ENCODE measurements at places on chromosomes 4 and X. TPM values are rescaled to one million over a fixed set of nuclear protein-coding genes. Genes with fewer than 3 reads are reported as not detected.

GRCh38 chrX:81205551-81205950 lies 3.6 kb downstream of the SH3BGRL start:
- DNase-seq, result no peak

DNA sequence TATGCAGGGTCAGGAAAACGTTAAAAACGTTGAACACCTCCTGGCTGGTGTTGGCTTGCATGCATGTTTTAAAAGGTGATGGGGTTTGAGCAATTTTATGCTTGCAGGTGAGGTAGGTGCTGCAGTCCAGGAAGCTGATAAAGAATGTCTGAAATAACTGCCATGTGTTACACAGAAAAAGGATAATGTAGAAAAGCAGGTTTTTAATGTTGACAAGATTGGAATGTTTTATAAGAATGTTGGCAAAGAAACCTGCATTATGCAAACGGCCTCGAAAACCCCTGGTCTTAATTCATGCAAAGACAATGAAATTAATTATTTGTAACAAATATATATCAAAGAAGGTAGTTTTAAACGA lies 723.7 kb upstream of the AGA start:
- no peak for DNase-seq

- DNase-seq, result no peak
Observed at GRCh38 chr4:56531149-56531770, 25.7 kb downstream of the ARL9 start.

GRCh38 chr4:8377103-8378075 lies 63.1 kb downstream of the ACOX3 start:
- DNase-seq, result no peak

DNA sequence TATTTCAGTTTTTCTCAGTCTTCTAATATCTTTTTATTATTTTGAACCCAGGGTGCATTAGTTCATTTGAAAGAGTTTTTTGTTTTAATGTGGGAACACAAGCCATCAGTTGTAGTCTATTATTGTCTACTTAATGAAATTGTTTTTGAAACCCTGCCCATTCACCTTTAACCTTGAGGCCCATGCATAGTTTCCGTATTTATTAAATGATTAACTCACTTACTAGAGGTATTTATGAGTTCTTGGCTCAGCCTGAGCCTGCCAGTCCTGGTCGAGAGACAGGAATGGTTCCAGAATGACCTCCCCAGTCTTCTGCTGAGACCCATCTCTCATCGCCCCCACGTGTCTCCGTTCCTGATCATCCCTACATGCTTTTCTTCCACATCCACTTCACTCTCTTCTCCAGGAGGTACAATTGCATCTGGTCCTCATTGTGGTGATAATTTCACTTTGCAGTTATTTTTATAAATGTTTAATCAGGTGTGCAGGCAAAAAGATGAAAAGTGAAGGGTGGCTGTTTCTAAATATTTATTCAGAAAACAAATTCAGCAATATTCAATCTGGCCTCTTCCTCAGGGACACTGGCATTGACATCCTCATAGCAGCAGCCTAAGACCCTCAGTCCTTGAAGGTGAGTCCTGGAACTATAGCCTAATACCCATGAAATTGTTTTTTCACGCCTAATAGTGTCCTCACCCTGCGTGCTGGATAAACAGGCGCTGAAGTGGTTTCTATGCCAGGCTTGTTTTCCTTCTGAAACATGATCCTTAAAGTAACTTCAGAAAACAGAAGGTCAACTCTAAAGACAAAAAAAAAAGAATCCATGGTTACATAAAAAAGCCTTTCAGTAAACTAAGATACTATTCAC lies 112.8 kb downstream of the KDR start:
- no peak for DNase-seq

GRCh38 chr4:121692261-121692660 lies 4.5 kb downstream of the ANXA5 start:
- DNase-seq, result no peak

DNA sequence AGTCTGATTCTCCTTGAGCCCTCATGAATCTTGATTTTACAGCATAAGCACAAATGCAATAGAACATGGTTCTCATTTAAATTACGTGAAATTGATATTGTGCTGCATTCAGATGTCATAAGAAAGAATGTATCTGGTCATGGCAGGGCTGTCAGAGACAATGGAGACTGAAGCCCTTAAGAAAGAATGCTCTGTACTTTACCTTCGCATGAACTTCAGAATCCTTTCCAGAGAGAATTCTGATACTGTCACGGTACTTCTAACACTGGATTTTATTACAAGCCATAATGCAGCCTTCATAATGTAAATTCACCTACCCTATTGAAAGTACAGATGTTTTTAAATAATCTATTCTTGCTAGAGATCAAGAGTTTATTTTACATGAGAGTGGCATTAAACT lies 677.9 kb upstream of the ADGRL3 start:
- no peak for DNase-seq

- no peak for DNase-seq
Observed at GRCh38 chr4:25670991-25671390, 15.3 kb downstream of the SLC34A2 start.

DNA sequence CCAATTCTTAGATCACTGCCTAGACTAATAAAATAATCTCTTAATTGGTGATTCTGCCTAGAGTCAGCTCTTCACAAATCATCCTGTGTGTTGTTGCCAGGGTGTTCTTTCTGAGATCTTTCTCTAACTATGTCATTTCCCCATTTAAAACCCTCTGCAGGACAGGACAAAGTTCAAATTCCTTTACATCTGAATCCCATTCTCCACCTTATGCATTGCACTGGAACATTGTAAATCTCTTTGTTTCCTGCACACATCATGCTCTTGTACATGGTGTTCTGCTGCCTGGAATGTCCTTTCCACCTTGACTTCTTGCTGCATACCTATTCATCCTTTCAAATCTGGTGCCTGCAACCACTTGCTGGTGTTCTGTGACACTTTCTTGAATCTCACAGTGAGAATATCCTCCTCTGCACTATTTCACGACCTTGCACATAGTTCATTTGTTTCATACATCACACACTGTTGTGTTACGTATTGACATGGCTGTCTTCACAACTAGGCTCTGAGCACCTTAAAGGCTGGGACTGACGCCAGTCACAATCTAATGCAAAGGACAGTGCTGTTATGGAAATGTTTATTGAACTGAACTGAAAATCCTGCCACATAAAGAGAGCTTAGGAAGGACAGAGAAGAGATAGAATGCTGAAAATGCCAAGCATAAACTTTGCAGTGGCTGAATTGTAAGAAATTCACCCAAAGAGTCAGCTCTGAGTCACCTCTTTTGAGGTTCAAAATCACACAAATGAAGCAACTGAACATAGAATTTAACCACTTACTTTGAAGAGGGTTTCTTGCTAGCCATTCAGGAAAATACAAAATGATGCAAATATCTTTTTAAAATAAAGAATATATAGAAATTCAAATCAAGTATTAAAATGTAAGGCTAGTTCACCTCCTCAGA lies 26.4 kb upstream of the SMIM14 start:
- DNase-seq, result no peak

- no peak for DNase-seq
Observed at GRCh38 chr4:164484551-164484950, 269.4 kb upstream of the SMIM31 start.

- no peak for DNase-seq
Observed at GRCh38 chrX:18491587-18492340, 66.4 kb downstream of the CDKL5 start.

- DNase-seq, result no peak
Observed at GRCh38 chr4:26959654-26960047, 99.0 kb downstream of the STIM2 start.

GRCh38 chr4:41839916-41840854 lies 91.7 kb upstream of the PHOX2B start:
- DNase-seq, result no peak

- no peak for DNase-seq
Observed at GRCh38 chr4:152708361-152708760, 28.6 kb upstream of the TMEM154 start.

GRCh38 chr4:68987007-68987406 lies 35.4 kb upstream of the UGT2A3 start:
- DNase-seq, result no peak

GRCh38 chr4:176443117-176443516 lies 123.4 kb downstream of the SPCS3 start:
- no peak for DNase-seq

DNA sequence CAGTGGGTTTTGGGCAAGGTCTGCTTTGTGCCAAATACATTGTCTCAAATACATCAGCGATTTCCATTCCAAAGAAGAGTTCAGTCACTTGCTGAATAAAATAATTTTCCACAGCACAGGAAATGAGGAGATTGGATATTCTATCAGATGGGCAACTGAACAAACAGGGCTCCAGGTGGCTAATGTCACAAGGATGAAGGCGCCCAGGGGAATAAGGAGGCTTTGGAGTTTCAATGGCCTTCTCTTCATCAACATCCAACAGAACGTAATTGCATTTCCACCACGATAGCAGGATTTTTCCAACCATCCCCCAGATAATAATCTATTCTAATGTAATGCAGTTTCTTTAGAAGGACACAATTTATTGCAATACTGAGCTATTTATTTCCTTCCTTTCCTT lies 104.7 kb upstream of the KLHL13 start:
- no peak for DNase-seq

- no peak for DNase-seq
Observed at GRCh38 chr4:124401606-124402005, 310.9 kb downstream of the ANKRD50 start.

GRCh38 chrX:40318801-40319200 lies 221.0 kb upstream of the BCOR start:
- no peak for DNase-seq

DNA sequence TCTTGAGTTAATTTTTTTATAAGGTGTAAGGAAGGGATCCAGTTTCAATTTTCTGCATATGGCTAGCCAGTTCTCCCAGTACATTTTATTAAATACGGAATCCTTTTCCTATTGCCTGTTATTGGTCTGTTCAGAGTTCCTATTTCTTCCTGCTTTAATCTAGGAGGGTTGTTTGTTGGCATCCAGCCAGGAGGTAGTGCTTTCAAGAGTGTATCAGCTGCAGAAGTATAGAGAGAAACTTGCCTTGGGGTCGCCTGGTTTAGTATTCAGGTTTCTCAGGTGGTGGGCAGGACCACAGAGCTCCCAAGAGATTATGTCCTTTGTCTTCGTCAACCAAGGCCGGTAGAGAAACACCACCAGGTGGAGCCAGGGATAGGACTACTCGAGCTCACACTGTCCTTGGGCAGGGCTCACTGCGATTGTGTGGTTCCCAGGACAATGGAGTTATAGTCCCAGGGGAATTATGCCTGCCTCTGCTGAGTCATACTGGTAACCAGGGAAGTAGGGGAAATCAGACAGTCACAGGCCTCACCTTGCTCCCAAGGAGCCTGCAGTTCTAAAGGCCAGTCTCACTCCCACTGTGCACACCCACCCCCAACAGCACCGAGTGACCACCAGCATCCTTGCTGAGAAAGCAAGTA lies 168.1 kb downstream of the VSIG4 start:
- DNase-seq, result peak; percentile 44

- no peak for DNase-seq
Observed at GRCh38 chr4:54255881-54256280, 26.8 kb downstream of the PDGFRA start.

DNA sequence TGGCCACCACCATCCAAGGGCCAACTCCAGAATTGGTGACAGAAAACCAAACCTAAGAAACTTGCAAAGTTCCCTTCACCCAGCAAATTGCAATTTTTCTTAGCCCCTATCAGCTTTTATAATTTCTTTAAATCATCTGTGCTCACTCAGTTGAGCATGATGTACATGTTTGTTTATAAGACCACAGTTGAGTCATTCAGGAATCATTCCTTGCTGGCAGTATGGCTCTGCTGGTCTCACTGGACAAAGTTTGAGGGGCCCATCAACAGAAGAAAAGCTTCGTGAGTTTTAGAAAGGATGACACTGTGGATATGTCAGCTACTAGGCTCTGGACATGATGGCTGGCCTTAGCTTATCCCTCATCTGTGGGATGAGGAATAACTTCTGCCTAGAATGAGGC lies 4.0 kb downstream of the TRPC5 start:
- no peak for DNase-seq

- no peak for DNase-seq
Observed at GRCh38 chr4:164890691-164891090, 13.7 kb downstream of the APELA start.

DNA sequence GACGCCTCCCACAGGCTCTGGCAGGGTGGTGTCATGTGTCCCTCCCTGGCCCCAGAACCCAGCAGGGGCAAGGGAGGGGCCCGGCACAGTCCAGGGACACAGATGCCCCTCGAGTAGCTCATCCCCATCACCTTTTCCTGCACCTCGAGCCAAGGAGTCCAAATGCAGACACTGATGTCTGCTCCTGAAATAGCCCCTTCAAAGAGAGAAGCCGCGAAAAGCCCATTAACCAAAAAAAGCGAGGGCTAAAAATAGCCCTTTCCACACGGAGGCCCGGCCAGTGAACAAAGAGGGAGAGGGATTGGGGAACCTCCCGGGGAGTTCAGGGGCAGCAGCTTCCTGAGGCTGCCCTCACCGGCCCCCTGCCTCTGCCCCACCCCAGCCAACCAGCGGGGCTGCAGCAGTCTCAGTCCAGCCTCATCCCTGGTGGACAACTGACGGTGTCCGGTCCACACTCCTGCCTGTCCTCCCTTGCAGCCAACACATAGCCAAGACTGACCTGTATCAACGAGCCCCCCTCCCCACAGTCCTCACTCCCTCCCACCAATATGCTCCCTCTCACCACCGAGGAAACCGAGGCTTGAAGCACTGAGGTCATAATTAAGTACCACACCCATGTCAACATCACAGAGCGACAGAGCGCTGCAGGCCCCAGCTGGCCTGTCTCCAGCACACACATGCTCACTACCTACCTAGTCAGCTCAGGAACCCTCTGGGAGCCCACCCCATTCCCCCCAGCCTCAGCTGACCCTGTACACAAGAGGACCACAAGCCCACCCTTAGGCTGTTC lies 23.9 kb downstream of the WDR1 start:
- no peak for DNase-seq

DNA sequence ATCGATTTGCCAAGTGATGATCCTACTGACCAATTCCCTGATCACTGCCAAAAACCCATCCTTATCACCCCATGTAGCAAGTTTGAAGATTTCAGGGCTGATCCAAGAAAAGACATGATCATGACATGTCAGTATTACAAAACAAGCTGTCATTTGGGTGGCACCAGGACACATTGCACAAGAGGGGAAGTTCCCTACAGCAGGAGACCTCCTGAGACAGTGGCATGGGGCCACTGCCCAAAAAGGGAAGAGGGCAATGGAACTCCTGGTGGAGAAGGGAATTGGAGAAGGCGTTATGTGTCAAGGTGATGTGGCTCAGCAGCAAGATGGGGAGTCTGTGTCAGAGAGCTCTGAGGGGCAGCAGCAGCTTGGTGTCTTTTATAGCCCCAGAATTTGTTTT lies 43.4 kb downstream of the ZNF182 start:
- no peak for DNase-seq

Gene ANAPC4
- total RNA-seq, result 40.5 TPM

Gene ADGRG2
- 8.2 TPM for total RNA-seq

Gene POU3F4
- total RNA-seq, result 3.6 TPM

Gene HTRA3
- total RNA-seq, result 5.5 TPM

Gene TCEAL8
- 72.4 TPM for total RNA-seq

Gene SORBS2
- total RNA-seq, result 44.5 TPM

Gene CLDN34
- total RNA-seq, result 0.52 TPM

Gene ETDB
- total RNA-seq, result not detected

Gene RBM46
- 4.2 TPM for total RNA-seq
